Bronchial epithelial cell (primary cell): ENCODE measurements at places on chromosomes 1 and 21. TPM values are rescaled to one million over a fixed set of nuclear protein-coding genes. Genes with fewer than 3 reads are reported as not detected.

- peak; percentile 36 for DNase-seq
Observed at GRCh38 chr1:179127163-179127895, 45.5 kb downstream of the TOR3A start.

GRCh38 chr1:1307261-1307922, 338 bp downstream of the ACAP3 start:
- DNase-seq: no peak

- no peak for DNase-seq
Observed at GRCh38 chr1:40243351-40243750, 4.4 kb upstream of the TMCO2 start.

GRCh38 chr1:221809091-221810029, 67.5 kb upstream of the DUSP10 start:
- DNase-seq: peak; percentile 42

GRCh38 chr1:184753608-184754475, 816 bp downstream of the EDEM3 start:
- peak; percentile 12 for DNase-seq

The MFAP2 gene
- 7.9 and 23.3 TPM in 2 replicates for total RNA-seq

The OPRD1 gene
- under 0.01 TPM in 2 replicates for total RNA-seq

The LRRC3 gene
- total RNA-seq: under 0.01 and 0.38 TPM in 2 replicates
